T-helper 22 cell (primary cell): ENCODE measurements at places on chromosomes 11 and 22.
A peak's percentile ranks its signal among the peaks of the same experiment; 100 is the strongest.

DNA sequence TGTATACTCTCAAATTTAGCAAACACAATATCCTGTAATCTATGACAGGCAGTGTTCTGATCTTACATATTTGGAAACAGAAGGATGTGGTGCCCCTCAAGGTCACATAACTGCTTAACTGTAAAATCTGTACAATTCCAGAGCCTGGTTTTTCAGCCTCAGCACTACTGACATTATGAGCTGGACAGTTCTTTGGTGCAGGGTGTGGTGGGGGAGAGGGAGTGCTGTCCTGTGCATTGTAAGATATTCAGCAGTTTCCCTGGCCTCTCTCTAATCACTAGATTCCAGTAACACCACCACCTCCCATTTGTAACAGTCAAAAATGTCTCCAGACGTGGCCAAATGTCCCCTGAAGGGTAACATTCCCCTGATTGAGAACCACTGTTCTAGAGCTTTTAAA lies 1.8 kb upstream of the OR5B21 start:
- DNase-seq, result no peak

- no peak for DNase-seq
Observed at GRCh38 chr22:37299969-37300509, 17.7 kb downstream of the CYTH4 start.

DNA sequence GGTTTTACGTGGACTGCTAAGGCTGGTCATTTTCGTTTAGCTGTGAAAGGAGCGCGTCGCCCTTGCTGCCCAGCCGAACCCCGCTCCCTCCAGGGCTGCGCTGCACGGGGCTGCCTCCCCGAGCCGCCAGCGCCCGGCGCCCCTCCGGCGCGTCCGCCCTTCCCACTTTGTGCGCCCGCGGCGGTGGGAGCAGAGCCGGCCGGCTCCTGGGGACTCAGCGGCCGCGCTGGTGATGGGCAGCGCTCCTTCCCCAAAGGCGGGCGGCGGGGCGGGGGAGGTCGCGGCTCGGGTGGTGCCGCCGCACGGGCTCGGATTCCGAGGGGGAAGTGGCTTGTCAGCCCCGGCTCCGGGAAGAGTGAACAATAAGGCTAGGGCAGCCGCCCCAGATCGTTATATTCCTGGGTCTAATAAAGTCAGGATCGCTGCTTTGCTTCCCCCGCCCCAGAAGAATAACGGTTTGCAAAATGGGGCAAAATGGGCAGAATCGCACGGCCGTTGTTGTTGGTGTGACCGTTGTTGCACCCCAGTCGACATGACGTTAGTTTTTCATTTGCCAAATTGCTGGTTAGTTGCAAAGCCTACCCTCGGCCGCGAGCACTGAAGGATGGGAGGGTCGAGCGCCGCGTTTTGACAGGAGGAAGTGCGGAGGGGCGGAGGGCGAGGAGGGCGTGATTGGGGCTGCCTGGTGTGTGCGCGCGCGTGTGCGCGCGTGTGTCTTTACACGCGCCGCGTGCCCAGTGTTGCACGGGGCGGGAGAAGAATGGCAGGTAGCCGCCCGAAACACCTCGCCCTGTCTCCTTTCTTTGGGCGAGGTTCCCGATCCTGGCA lies 745 bp downstream of the NCAM1 start:
- DNase-seq, result no peak

- DNase-seq, result no peak
Observed at GRCh38 chr11:127070808-127071207, 70.2 kb upstream of the KIRREL3 start.

- DNase-seq, result peak; percentile 21
Observed at GRCh38 chr22:44664149-44664548, 37.9 kb upstream of the PRR5 start.

DNA sequence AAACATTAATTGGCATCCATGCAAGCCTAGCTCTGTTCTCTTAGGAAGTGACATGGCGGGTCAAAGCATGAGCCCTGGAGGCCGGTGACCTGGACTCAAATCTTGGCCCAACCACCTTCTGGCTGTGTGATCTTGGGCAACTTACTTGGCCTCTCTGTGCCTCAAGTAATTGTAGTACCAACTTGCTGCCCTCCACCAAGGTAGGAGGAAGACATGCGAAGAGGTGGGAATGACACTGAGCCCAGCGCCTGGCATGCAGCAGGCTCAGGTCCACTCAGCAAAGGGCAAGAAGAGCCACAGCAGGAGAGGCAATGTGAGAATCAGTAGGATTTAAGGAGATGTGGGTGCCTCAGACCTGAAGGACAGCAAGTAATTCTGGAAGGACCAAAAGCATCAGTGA lies 59.6 kb upstream of the SLC22A12 start:
- no peak for DNase-seq

- DNase-seq, result no peak
Observed at GRCh38 chr11:127919206-127920000, 668.0 kb downstream of the ETS1 start.

DNA sequence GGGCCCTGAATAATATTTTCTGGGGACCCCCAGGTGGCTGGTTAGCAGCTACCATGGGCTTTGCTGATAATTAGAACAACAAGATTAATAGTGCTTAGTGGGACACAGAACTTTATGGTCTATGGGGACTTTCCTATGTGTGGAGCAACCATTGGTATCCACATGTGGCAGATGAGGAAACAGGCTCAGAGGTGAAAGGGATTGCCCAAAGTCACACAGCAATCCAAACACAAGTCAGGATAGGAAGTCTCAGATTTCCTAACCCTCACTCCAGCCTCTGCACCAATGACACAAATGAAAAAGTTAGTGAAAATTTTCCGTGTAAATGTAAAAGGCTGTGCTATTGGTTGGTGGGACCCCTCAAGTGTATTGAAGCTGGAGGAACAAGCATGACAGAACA lies 15.3 kb upstream of the SLCO2B1 start:
- DNase-seq, result no peak

GRCh38 chr22:38309614-38310517 lies 7.4 kb downstream of the CSNK1E start:
- DNase-seq, result no peak

GRCh38 chr11:112805658-112806057 lies 155.6 kb upstream of the NCAM1 start:
- DNase-seq, result no peak

DNA sequence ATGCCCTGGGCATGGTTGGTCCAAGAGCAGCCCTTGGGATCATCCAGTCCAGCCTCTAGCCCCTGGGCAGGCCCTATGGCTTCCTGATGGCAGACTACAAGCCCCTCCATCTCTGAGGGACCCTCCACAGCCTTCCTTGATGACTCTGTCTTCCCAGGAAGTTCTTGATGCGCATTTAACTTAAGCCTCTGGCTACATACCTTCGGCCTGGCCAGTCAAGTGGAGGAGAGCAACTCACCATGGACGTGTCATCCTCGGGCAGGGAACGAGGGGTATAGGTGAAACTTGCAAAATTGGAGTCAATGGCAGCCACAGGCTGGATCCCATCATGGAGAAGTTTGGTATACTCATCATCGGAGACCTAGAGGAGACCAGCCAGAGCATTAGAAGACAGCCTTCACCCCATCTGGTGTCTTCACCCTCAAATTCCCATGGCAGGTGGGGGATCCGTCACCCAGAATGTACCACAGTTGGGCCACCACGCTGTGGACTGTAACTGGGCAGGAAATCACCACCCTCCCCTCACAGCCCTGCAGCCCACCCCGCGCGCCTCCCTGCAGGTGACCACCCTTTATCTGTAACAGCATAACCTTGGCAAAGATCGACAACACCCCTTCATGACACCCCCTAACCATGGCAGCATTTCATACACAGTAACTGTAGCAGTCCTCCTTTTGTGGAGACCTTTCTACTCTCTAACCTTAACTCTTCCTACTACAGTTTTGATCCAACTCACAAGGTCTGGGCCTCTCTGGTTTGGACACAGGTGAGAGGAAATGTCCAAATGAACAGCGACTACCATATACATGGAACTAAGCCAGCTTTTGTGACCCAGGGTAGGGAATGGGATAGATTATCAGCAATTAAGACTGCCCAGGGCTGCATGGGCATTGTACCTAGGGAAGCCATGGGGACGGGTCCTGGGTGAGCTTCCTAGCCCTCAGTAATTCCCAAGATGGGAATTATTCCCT lies 91.7 kb downstream of the PDE2A start:
- DNase-seq, result no peak

DNA sequence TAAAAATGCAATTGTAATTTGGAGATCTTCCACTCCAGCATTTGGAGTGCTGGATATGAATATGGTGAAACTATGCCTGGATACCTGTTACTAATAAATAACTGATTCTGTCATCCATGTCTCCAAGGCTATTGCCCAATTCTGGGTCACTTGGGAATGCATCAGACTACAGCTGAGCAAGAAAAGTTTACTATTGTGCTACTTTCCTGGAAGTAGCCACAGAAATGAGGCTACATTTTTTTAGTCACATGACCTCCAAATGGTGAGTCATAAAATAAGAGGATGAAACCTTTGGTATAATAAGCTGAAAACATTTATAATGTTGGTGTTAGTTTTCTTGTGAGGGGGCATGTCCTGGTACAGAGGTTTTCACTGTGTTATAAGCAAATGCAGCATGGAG lies 44.4 kb downstream of the DCDC1 start:
- no peak for DNase-seq

DNA sequence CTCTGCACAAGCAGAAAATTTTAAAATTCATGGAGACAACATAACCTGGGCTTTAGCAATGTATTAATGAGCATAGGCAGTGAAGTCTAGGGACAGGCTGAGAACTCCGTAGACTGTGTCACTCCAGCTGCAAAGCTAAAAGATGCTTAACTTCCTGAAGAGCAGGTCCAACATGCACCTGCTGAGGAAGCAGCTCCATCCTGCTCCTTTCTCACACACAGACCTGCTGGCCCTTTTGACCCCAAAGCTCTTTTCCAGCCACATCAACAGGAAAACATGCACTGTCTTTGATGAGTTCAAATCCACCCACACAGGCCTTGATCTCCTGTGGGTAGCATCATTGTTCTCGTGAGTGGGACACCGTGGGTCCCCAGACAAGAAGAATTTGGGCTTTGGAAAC lies 36.0 kb downstream of the SYN3 start:
- no peak for DNase-seq

- DNase-seq, result no peak
Observed at GRCh38 chr22:50705219-50705691, 32.6 kb downstream of the SHANK3 start.

GRCh38 chr11:114284021-114284420 lies 12.2 kb upstream of the NNMT start:
- no peak for DNase-seq

GRCh38 chr11:120832481-120833238 lies 191.2 kb upstream of the TBCEL start:
- no peak for DNase-seq

DNA sequence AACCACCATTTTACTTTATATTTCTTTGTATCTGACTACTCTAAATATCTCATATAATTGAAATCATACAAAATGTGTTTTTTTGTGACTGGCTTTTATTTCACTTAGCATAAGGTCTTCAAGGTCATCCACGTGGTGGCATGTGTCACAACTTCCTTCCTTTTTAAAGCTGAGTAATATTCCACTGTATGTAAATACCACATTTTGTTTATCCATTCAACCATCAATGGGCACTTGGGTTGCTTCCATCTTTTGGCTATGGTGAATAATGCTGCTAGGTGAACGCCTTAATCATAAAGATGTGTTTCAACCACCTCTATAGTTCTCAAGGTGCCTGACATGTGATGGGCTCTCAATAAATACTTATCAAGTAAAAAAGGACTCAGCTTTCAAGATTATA lies 15.5 kb downstream of the RAB30 start:
- no peak for DNase-seq

DNA sequence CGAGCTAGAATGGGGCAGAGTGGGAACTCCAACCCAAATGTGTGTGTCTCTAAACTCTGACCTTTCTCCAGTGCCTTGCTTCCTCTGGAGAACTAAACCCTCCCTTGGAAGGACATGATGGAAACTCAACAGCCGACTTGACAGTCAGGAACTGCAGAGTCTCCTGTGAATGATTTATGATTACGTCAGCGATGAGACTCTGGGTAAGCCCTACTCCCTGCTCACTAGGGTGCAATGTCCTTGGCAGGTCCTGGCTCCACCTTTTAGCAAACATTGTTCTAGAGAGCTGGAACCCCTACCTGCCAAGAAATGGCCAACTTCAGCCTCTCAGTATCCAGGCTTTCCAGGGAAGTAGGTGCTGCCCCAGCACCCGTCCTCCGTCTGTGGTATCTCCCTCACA lies 96.1 kb upstream of the CD82 start:
- no peak for DNase-seq

- DNase-seq, result no peak
Observed at GRCh38 chr11:102831489-102832440, 11.6 kb downstream of the MMP3 start.

DNA sequence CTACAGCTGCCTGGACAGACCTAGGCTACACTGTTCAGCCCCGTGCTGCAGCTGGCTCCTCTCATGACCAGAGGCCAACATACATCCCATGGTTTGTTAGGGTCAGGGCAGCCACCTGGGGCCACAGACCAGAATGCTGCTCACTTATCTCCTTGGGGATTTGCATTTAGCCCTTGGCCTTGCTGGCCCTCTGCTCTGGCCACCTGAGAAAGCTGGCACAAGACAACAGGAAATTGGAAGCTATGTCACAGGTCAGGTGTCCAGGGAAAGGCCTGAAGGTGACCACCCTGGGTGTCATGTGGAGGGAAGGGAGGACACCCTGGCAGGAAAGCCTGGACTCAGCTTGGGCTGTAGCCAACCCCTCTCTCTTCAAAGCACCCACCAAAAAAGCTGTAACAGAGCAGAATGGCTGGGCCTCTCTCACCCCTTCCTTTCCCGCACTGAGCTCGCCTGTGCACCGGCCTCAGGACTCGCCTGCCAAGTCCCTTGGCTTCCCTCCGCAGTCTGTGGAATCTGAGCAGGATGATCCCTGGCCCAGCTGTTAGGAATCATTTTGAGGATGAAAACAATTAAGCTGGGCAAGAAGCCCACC lies 86.3 kb downstream of the SNX19 start:
- DNase-seq, result no peak

DNA sequence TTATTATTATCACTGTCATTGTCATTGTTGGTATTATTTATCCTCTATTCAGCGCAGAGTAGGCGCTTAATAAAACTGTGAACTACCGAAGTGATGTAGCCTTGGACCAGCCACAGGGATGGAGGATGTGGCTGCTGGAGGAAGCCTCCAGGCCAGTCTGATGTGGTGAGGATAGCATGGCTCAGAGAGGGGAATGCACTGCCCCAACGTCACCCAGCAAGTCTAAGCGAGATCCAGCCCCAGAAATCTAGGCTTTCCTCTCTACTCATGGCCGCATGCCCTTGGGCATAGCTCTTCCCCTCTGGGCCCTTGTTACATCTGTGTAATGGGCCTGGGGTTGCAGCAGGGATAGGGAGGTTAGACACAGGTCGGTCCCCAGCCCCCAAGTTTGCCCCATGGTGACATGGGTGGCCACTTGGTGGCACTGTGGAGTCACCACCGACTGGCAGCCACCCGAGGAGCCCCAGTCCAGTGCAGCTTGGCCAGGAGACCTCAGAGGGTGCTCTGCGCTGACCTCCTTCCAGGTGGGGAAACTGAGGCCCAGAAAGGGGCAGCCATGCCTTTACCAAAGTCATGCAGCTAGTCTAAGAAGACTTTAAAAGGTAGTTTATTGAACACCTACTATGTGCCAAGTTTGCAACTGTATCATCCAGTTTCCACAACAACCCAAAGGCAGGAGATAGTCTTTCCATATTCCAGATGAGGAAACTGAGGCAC lies 395.7 kb downstream of the MN1 start:
- DNase-seq, result no peak

- DNase-seq, result no peak
Observed at GRCh38 chr11:106480581-106481190, 403.2 kb downstream of the AASDHPPT start.
